Activated CD8-positive, alpha-beta memory T cell treated with anti-CD3 and anti-CD28 coated beads for 1 hour (primary cell): ENCODE measurements at places on chromosomes 12 and 14.

DNA sequence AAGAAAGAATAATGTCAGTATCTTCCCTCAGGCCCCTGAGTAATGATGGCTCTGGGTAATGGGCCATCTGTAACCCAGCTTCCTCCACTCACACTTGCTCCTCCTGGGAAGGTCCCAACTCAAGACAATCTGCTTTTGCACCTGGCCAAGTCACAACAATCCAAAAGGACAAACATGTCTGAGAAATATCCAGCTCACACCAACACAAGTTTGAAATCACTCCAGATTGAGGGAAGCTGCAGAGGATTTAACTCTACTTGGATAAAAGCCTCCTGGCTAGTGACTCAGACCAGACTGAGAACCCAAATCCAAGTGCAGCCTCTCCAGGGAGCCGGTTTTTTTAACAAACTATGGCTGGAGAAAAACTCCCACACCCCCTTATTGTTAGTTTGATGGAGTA is 34.2 kb downstream of the RTRAF start:
- no peak for DNase-seq

DNA sequence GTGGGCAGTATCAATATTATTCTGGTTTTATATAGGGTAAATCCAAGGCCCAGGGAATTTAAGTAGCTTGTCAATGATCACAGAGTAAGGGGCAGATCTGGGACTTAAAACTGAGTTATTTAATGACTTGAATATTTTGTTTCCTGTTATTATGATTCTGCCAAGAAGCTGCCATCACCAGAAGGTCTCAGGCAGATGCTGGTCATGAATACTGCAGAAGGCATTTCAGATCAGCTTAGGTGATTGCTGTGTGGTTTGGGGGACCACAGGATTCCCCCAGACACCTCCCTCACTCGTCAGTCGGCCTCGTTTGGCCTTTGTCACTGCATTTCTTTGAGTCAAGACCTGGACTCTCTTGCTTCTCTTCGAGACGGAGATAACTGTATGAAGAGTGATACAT is 47.7 kb upstream of the EVL start:
- DNase-seq: no peak

- DNase-seq: no peak
Measured at GRCh38 chr12:64744422-64745258, 14.6 kb downstream of the GNS start.

- no peak for DNase-seq
Measured at GRCh38 chr12:31868965-31869364, 90.2 kb upstream of the RESF1 start.

- no peak for DNase-seq
Measured at GRCh38 chr12:84079626-84080025, 833.0 kb downstream of the SLC6A15 start.

DNA sequence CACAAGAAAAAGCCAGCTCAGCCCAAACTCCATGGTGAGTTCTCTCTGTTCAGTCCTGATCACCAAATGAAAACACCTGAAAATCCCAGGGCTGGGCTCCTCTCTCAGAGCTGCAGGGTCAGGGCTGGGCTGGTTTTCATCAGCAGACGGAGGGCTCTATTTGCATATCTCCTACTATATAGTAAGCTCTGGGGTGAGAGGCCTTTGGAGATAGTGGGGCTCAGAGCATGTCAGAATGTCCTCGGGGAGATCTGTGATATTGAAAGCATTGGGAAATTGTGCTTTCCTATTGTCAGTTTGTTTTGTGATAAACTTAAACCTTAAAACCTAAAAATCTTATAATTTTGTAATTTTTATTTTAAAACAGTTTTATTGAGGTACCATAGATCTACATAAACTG is 742.6 kb downstream of the TMEM121 start:
- no peak for DNase-seq

- no peak for DNase-seq
Measured at GRCh38 chr12:7501031-7501588, 2.5 kb downstream of the CD163 start.

DNA sequence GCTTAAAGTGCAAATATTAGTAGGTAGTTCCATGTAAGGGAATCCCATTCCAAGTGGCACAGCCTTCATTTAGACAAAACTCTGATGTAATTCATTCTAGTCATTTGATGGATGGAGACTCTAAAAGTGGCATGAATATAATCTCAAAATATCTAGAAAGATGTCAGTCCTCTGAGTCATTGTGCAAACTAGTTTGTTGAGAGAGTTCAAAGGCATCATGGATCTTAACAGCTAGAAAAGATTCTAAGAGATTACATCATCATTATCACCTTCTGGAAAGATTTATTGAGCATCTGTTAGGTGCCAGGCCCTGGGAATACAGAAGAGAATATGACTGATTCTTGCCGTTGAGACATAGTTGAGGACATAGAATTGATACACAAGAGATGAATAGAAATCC is 30.7 kb downstream of the CRADD start:
- no peak for DNase-seq

DNA sequence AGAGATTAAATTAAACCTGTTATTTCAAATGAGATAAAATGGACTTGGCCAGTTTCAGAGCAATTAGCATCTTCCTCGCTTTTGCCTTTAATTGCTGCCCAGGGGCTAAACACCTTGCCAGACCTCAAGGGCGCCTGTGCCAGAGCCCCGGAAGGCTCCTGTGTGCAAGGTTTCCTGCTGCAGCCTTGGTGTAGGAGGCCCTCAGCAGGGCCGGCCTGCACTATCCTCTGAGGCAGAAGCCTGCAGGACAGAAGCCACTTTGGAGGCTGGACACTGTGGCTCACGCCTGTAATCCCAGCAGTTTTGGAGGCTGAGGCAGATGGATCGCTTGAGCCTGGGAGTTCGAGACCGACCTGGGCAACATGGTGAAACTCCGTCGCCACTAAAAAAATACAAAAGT is 150.4 kb downstream of the CALM1 start:
- DNase-seq: no peak

DNA sequence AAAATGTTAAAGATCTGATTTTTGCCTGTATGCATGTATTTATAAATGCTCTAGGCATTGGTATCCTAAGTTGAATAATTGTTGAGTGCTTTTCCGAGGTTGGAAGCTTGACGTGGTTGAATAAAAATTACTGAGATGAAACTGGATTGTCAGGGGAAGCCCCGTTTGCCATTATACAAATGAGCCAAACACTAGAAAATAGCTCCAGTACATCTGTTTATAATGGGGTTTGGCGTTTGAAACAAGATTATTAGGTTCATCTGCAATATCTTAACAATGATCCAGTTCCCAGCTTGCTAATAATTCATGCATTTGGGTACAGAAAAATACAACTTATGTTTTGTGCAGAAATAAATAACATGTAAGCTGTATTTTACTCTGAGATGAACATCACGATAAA is 789.6 kb downstream of the GALC start:
- no peak for DNase-seq

DNA sequence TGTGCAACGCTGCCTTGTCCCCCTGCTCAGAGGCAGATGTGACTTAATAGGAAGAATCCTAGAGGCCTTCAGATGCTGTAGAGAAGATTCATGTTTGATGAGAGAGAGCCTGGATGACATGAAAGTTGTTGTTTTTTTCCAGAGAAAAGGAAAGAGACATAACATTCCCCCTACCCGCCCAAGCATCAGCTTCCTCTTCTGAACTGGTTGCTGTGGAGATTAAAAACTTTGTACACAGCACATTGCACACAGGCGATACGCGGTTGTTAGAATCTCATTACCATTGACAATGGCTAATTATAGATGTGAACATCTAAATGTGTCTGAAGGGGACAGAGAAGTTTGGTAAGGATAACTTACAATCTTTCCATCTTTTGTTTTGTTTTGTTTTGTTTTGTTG is 13.6 kb upstream of the ETFBKMT start:
- DNase-seq: no peak

- DNase-seq: no peak
Measured at GRCh38 chr14:64040044-64040443, 187.2 kb downstream of the SYNE2 start.
